Cerebellar nuclear complex (tissue), 1 donor: ENCODE measurements at places on chromosomes 1 and 21.

- DNase-seq: no peak
Observed at GRCh38 chr1:29333008-29333407, 96.7 kb downstream of the PTPRU start.

GRCh38 chr1:222347627-222348026, 200.3 kb downstream of the HHIPL2 start:
- DNase-seq: peak; percentile 79

DNA sequence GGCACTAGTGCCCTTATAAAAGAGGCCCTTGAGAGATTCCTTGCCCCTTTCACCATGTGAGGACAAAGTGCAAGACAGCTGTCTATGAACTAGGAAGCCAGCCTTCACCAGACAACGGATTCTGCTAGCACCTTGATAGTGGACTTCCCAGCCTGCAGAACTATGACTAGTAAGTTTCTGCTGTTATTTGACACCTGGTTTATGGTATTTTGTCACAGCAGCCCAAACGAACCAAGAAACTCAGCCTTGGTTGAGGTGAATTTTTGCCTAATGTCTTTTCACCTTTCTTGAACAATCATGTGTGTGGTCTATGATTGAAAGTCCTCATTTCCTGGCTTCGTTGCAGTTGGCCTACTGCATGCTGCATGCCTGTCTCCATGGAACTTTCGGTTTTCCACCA, 302.2 kb downstream of the GRIK1 start:
- no peak for DNase-seq

GRCh38 chr1:76746206-76746605, 121.1 kb upstream of the ST6GALNAC5 start:
- DNase-seq: no peak

DNA sequence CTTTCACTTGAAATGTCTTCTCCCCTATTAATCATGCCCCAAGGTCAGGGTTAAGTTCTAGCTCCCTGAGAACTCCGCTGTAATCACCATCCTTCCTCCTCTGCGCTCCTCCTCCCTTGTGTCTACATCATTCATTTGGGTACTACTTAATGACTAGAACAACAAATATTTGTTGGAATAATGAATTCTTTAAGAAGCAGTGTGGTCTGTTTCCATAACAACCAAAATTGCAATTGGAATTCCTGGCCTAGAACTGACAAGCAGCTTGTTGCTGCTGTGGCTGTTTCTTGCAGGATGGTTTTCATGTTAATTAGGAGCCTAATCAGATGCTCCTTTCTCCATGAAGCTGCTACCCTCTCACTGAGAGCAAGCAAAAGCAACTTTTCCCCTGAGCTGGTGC, 192.5 kb downstream of the ZZZ3 start:
- DNase-seq: no peak

DNA sequence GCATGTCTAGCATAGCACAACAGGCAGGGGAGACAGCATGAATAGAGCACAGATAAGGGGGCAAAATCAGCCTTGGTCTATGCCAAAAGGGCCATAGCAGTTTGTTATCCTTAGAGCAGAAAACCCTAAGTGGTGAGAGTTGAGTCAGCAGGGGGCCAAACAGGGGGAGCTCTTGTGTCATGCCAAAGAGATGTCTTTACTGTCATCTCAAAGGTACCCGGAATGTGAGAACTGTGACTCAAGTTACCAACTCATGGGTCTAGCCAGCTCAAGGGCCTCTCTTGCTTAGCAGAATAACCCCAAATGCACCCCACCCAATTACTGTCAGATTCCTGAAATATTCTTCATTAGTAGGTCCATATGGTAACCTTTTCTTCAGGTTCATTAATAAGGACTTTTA, 45.9 kb upstream of the NRDC start:
- DNase-seq: no peak

DNA sequence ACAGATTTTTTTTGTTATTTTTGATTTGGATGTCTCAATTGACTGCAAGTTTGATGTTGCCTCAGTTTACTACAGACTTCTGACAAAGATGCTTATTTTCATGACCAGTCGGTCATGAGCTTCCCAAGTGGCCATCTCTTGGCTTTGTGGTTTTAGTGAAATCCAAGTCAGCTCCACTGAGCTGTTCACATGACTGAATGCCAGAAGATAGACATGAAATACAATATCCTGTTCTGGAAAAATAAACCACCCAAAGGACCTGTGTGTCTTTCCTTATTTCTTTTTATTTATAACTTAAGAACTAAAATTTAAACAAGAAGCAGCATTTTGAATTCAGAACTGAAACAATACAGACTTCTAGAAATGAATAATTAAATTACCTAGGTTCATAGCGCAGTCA, 89.3 kb downstream of the HMCN1 start:
- DNase-seq: no peak

DNA sequence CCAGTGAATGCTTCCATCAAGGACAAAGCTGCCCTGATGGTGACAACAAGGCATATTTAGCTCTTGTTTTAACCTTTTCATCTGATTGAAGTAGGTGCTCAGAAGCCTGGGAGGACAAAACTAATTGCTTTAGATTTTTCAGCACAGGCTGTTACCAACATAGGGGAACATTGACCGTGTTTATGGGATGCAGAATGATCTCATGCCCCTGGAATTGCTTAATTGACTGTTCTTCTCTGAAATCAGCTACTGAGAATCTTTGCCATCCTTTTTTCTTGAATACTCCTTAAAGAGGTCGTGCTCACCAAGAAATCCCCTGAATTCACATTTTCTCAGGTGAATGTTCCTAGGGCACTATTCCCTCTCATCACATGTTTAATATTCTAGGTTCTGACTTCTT, 95.9 kb upstream of the CCDC190 start:
- no peak for DNase-seq

- no peak for DNase-seq
Observed at GRCh38 chr1:155858800-155859233, 550 bp upstream of the SYT11 start.

- DNase-seq: no peak
Observed at GRCh38 chr1:226545836-226546596, 2.5 kb upstream of the STUM start.

- DNase-seq: no peak
Observed at GRCh38 chr1:184310157-184310819, 76.5 kb upstream of the C1orf21 start.

DNA sequence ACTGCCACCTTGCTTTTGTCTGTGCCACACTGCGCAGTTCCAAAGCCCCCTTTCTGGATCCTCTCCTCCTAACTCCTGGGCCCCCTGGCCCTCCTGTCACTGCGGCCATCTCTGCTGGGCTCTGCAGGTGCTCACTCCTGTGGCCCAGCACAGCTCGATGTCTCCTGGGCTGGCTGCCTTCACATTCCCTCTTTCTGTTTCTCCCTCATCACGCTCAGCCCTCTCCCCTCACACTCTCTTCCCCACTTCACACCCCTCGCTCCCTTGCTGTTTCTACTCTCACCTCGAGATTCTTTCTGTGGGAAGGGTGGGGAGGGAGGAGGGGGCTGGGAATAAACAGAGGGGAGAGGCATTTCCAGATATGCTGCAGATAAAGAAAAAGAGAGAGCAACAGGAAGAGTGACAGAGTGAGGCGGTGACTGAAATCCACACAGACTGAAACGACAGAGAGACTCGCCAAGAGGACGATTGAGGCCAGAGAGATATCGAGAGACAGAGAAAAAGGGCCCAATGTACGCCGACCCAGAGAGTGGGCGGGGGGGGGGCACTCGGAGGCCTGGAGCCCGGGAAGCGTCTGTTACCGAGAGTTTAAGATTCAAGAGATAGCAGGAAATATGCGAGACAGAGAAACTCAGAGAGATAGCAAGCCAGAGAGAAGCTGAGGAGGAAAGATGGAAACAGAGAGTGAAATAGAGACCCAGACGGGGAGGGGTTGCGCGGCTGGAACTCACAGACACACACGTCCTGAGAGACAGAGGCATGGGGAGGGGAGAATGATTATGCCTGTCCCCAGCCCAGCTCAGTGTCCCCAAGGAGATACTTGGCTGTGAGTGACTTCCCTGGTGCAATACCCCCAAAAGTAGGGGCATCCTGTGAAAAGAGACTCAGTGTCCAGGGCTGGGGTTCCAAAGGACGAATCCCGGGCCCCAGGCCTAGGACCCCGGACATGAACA, 666 bp downstream of the CSF3R start:
- no peak for DNase-seq

- DNase-seq: no peak
Observed at GRCh38 chr1:48943393-48943792, 166.7 kb upstream of the BEND5 start.

- no peak for DNase-seq
Observed at GRCh38 chr1:47468709-47469389, 31.0 kb downstream of the FOXD2 start.

GRCh38 chr1:186536273-186536890, 75.5 kb upstream of the PDC start:
- DNase-seq: no peak

- DNase-seq: no peak
Observed at GRCh38 chr1:197463142-197463541, 195.1 kb downstream of the CRB1 start.

DNA sequence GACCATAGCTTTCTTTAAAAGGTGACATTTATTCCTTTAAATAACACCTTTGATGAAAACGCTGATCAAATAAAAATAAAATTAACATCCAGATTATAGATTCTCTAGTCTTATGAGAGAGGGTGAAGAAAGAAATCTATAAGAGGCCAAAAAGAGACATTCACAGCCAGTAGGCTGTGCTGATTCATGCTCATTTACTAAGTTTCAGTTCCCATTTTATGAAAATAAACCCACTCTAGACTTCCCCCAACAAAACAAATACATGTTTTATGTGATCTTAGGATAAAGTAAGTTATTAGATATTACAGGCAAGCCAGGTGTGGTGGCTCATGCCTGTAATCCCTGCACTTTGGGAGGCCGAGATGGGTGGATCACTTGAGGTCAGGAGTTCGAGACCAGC, 21.1 kb downstream of the ESRRG start:
- no peak for DNase-seq

GRCh38 chr1:116931016-116931918, 21.6 kb downstream of the PTGFRN start:
- DNase-seq: no peak

DNA sequence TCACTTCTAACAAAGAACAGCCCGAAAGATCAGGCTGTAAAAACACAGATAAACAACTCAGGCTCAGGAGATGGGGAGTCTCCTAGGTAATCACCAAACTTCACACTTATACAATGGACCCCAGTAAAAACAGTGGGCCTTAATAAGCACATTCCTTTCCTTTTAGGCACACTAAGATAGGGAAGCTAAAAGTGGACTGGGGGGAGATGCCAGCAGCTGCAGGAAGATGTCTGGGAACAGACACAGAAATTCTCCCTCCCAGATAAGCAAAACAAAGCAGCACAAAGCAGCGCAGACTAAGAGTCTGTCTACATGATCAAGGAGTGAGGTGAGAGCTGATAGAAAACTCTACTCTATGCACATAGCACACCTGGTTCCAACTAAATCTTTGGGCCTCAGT, 29.0 kb upstream of the CTBS start:
- DNase-seq: no peak

- DNase-seq: peak; percentile 28
Observed at GRCh38 chr1:58755468-58755872, 28.4 kb downstream of the JUN start.
